Activated CD4-positive, alpha-beta T cell treated with anti-CD3 and anti-CD28 coated beads, Interleukin-2, amount 10 ng/mL, durations not matched to agents 24 days and 14 days (primary cell): ENCODE measurements at places on chromosomes 6 and 20.

GRCh38 chr6:16391451-16391912, 153.1 kb downstream of the GMPR start:
- DNase-seq, result no peak

DNA sequence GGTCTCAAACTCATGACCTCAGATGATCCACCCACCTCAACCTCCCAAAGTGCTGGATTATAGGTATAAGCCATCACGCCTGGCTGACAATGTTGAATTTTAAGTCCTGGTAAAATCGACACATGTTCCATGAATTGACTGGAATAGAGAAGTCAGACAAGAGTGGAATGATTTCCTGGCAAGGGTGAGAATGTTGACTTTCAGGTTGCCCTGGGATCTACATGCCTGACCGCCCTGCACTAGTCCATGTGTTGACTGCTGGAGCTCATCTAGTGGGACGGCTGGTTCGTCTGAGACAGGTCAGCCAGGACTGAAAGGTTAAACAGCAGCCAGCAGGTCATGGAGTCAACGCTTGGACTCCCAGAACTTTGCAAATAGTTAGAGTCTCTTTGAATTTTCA, 88.8 kb downstream of the SASH1 start:
- DNase-seq, result no peak

DNA sequence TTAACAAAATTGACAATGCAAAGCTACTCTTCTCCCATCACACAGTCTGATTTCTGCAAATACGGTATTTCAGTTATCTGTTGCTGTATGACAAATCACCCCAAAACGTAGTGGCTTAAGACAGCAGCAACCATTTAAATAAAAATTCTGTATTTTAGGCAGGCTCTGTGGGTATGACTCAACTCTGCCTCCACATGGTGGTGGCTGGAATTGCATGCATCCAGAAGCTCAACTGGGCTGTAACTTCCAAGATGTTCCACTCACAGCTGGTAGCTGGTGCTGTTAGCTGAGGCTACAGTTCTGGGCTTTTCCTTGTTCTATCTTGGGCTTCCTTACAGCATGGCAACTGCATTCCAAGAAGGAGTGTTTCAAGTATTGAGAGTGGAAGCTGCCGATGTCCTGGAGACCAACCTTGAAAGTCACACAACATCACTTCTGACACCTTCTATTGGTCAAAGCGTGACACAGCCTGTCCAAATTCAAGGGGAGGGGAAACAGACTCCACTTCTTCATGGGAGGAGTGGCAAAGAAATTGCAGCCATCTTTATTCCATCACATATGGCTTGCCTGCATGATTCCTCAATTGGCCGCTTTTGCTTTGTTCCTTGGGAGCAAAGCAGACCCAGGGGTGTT, 39.7 kb upstream of the TULP1 start:
- DNase-seq, result peak; percentile 88

DNA sequence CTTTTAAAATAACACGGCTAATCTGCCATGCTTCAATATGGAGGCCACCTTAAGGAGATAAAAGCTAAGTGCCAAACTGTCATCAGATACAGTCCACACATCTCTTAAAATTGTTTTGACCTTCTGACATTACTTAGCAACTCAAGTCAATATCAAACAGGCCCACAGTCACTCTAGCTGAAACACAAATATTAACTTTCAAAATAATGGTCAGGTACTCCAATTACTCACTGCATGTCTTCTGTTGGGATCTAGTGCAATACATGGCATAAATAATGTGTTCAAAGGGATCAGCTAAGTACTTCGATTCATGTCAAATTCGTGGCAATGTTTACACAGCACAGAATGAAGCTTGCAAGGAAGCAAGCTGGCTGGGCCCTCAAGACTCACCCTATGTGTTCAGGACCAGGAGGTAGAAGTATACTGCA, 133.9 kb upstream of the BEND6 start:
- no peak for DNase-seq

- no peak for DNase-seq
These were observed 93.4 kb downstream of the ANKS1A start for GRCh38 chr6:34982424-34982852.

DNA sequence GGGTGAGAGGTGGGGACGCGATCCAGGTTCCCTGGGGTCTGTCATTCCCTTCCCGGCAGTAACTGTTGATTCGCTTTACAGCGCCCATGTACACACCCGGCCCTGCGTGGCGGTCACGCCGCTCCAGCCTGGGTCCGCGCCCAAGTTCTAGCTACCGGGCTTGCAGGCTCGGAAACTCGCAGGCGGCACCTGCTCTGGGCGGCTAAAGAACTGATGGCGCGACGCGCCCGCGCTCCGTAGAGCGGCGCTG, 1.4 kb upstream of the POU3F2 start:
- peak; percentile 73 for DNase-seq

- DNase-seq, result no peak
These were observed 18.1 kb downstream of the PXDC1 start for GRCh38 chr6:3733321-3733925.

DNA sequence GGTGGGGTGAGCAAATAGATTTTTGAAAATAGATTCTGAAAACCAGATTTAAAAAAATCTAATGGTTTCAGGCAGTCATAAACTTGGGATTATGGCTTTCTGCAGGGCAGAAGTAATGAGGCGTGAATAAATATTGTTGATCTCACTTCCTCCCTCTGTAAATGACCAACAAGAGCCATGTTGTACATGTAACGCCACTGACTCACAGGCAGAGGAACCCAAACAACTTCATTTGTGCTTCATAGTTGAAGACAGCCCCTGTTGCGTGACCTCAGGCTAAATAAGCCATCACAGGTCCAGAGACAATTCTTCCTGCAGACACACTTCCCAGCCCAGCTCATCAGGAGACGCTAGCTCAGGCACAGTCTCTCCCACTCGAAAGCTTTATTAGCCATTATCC, 59.1 kb upstream of the F13A1 start:
- no peak for DNase-seq

- DNase-seq, result peak; percentile 77
These were observed 94.0 kb downstream of the ADGRG6 start for GRCh38 chr6:142395768-142396231.

DNA sequence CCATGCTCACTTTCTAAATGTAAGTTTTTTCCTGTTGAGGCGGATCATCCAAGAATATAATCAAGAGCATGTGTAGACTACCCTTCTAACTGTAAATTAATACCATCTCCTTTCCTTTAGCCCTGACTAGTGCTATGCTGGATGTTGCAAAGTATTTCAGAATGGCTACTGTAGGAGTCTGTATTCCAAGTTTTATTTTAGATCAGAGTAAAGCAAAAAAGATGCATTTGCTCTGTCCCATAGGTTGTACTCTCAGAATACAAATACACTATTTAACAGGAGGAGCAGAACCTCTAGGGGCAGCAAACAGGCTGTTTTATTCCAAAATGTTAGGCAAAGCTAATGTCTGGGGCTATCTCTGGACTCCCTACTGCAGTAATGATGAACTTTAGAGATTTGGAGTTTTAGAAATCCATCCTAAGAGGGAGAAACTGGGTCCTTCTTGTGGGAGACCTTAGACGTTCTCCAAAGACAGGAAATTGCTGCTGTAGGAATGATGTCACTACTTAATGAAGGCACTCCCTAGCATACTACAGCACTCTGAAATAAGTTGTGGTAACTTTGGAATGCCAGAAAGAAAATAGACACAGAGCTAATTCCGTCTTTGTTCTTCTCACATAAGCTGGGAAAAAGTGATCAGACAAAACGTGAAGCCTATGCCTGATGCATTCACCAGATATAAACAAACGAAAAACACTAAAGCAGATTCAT, 392.4 kb upstream of the HS3ST5 start:
- DNase-seq, result no peak

- DNase-seq, result no peak
These were observed 173.6 kb upstream of the MCHR2 start for GRCh38 chr6:100167585-100167984.

- DNase-seq, result no peak
These were observed 112.5 kb downstream of the SCML4 start for GRCh38 chr6:107711412-107712236.

GRCh38 chr6:37218061-37218460, 39.5 kb upstream of the TBC1D22B start:
- DNase-seq, result no peak

GRCh38 chr20:59598625-59599310, 5.6 kb upstream of the PHACTR3 start:
- peak; percentile 73 for DNase-seq

- no peak for DNase-seq
These were observed 973 bp downstream of the CD40 start for GRCh38 chr20:46119028-46119546.
